Melanocyte of skin (primary cell): ENCODE measurements at places on chromosomes 3 and 15. TPM values are rescaled to one million over a fixed set of nuclear protein-coding genes. Genes with fewer than 3 reads are reported as not detected.

Gene TEX9
- 1.9 and 3.3 TPM in 2 replicates for total RNA-seq

Gene DISP2
- 0.36 and 0.69 TPM in 2 replicates for total RNA-seq

Gene SETD2
- total RNA-seq, result 25.0 and 34.2 TPM in 2 replicates

Gene MITF
- total RNA-seq, result 528 and 664 TPM in 2 replicates

Gene BNC1
- total RNA-seq, result 1.1 and 1.4 TPM in 2 replicates

Gene HRG
- not detected in 2 replicates for total RNA-seq

Gene PDZRN3
- total RNA-seq, result 35.8 and 49.4 TPM in 2 replicates

Gene MCF2L2
- total RNA-seq, result 0.62 and 0.67 TPM in 2 replicates

Gene SLC12A1
- total RNA-seq, result under 0.01 and 0.15 TPM in 2 replicates

Gene UROC1
- not detected in 2 replicates for total RNA-seq

Gene HDC
- not detected in 2 replicates for total RNA-seq
